ENCODE measurements at places on chromosomes 1 and 21. TPM values are rescaled to one million over a fixed set of nuclear protein-coding genes. Genes with fewer than 3 reads are reported as not detected.
A peak's percentile ranks its signal among the peaks of the same experiment; 100 is the strongest.

The ANKRD34A gene
- total RNA-seq: 1.8 TPM

DNA sequence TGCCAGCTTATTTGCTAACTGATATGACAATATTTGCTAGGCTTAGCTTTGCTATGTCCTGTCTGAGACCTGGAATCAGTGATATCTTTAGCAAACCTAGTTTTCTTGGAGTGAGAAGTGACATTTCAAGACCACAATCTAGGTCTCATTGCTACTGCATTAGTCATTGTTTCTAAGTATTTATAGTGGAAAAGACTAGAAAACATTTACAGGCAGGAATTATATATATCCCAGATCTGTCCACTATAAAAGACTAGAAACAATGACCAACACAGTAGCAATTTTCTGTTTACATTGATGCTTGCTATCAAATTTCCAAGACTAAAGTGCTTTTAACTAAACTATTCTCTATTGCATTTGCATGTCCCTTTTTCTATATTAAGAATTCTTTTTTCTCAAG, 5.0 kb upstream of the RGS18 start:
- no peaks in the 10 kb centered on the region for H3K36me3 ChIP-seq
- no peak for DNase-seq
- H3K27me3 ChIP-seq: no peaks in the 10 kb centered on the region
- H3K4me3 ChIP-seq: no peak overlapping the region

- no peak for DNase-seq
- no peak overlapping the region for H3K4me3 ChIP-seq
- H3K27me3 ChIP-seq: no peaks in the 10 kb centered on the region
- no peaks in the 10 kb centered on the region for H3K36me3 ChIP-seq
Measured at GRCh38 chr21:35136586-35137219, 87.6 kb upstream of the RUNX1 start.

DNA sequence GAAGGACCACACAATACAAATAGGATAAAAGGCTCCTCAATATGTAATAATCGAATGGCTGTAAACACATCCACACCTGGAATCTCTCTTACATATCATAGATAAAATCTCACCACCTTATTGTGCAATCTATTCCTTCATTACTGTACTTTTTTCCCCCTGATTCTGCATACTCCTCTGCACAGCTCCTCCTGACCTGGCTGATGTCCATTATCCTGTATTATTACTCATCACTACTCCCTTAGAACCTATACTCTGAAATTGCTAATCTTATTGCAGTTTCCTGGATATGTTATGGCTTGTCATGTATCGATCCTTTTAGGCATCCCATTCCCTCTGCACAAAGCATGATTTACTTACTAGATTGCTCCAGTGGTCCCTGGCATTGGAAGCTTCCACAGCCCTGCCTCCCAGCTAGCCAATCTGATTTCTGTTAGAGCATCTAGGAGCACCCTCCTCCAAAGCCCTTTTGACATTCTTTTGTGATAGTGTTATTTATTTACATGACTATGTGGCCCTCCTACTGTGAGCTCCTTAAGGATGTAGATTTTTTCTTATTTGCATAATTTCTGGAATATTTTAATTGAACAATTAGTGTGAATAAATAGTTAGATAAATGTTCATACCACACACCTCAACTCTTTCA, 24.2 kb upstream of the PHGDH start:
- no peak overlapping the region for H3K27ac ChIP-seq
- H3K36me3 ChIP-seq: no peaks in the 10 kb centered on the region
- no peaks in the 10 kb centered on the region for H3K4me1 ChIP-seq
- no peak overlapping the region for H3K4me3 ChIP-seq
- no peak for DNase-seq

DNA sequence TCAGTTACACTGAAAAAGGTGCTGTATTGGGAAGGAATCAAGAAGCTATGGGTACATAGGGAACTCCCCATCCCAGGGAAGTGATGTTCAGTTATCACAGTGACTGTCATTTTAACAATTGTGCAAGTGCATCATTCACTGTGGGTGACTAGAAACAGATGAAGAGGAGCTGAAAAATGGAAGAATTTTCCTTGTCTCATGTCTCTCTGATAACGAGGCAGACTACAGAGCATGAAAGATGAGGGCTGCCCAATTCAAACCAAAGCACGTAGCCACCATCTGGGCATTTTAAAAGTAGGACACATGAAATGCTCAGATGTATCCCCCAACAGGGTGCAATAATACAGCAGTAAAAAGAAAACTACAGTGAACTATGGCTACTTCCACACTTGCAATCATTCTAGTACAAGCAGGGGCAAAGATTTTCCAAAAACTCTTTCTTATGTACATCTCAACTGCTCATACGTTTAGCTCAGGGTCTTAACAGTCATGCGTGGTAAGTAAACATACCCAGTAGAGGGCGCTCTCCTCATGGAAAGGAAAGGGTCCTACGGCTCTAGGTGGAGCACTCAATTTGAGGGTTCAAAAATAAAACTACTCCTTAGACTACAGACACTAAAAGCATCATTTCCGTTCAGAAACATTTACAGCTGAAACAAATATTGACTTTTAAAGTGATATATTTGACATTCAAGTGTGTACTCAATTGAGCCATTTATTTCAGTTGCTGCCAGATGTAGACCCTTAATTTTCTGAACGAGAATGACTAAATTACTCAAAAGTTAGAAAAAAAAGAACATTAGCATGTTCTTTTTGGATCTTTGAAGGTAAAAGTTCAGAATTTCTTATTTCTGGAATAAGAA, 143.2 kb downstream of the KCTD3 start:
- no peak overlapping the region for H3K27ac ChIP-seq
- H3K27me3 ChIP-seq: no peaks in the 10 kb centered on the region
- no peak overlapping the region for H3K4me3 ChIP-seq
- DNase-seq: peak; percentile 28
- no peaks in the 10 kb centered on the region for H3K4me1 ChIP-seq

- H3K4me1 ChIP-seq: no peaks in the 10 kb centered on the region
- H3K4me3 ChIP-seq: no peak overlapping the region
- H3K36me3 ChIP-seq: no peaks in the 10 kb centered on the region
- H3K27me3 ChIP-seq: peaks cover 11% of the 10 kb centered on the region
- no peak overlapping the region for H3K27ac ChIP-seq
Measured at GRCh38 chr1:174049514-174049913, 27.4 kb upstream of the RC3H1 start.

GRCh38 chr1:117735045-117735992, 129.5 kb downstream of the TENT5C start:
- peak overlapping the region; percentile 89 for H3K27ac ChIP-seq
- H3K4me1 ChIP-seq: peaks cover 9% of the 10 kb centered on the region
- peak; percentile 58 for DNase-seq
- H3K27me3 ChIP-seq: peaks cover 3% of the 10 kb centered on the region
- no peaks in the 10 kb centered on the region for H3K36me3 ChIP-seq
